Activated CD4-positive, alpha-beta T cell treated with anti-CD3 and anti-CD28 coated beads, Interleukin-2, Interleukin-4, amounts not matched to agents 100 ng/mL and 50 ng/mL, durations not matched to agents 16 hours and 8 hours (primary cell): ENCODE measurements at places on chromosomes 1 and 21.

DNA sequence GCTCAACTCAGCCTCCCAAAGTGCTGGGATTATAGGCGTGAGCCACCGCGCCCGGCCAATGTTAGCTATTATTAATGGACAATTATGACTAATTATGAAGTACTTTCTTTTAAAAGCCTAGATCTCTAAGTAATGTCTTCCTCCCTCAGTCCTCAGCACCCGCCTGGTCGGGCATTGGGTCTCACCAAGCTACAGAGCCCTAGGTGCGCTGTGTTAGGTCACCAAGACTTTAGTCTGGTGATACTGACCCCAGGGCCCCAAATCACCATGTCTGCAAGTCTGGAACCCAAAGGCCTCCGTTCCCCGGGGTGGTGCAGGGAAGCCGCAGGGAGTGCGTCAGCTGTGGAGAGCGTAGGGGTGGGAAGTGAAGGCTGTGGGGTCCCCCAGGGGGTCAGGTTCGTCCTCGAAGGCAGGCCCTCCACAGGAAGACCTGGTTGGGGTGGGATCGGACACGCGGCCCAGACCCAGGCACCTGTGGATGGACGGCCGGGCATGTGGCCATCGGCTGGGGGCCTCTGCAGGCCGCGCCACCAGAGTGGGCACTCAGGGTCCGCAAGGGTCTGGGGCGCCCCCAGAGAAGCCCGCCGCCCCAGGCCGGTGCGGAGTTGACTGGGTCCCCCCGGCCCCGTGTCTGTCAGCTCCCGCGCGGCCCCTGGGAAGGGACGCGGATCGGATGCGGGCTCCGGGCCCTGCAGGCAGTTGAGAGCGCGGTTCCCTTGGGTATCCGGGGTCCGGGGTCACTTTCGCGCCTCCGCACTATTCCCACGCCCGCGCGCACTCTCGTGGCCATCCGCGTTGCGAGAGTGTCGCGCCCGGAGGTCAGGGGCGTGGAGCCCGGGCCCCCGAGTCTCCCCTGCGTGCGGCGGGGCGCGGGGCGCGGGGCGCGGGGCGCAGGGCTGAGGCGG lies 710 bp upstream of the PDXK start:
- DNase-seq: no peak

DNA sequence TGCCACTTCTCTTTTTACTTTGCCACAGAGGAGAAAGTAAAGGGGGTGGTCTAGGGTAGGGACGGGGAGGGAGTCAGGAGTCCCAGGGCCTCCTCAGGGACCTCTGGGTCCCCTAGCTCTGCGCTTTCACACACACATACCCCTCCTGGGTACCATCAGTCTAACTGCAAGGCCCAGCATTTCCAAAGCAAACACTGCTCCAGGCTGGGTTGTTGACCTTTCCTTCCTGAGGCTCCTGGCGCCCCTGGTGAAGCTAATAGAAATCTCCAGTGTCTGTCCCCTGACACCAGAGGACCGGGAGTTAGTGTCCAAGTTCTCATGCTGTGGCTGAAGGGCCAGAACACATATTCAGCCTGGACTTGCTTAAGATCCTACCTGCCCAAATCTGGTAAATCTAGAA lies 3.9 kb downstream of the TMEM63A start:
- no peak for DNase-seq

DNA sequence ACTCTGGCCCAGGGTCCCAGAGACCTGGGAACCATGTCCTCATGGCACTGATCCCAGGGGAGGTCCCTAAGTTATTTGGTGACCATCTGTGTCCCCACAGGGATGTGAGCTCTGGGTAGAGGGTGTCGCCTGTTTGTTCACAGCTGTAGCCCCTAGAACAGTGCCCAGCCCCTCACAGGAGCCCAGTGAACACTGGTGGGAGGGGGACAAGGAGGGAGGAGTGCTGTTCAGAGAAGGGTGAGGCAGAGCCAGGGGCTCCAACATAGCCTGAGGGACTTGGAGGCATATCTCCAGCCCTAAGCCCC lies 450.4 kb downstream of the MATN1 start:
- DNase-seq: no peak

DNA sequence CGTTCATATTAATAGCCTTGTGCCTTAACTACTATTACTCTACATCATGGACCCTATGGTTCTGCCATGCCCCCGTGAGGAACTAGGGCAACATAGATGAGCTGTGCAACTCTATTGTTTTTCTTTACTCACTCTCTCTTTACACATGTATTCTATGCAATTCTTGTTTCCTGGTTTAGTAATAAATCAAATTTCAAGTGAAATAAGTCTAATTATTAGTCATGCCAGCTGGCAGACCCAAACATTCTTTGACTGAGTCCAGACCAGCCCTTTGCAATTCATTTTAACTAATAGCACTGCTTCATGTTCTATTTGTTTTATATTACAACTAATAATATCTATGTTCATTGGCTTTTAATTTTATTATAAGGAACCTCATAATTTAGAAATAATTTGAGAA lies 789.3 kb upstream of the ADAMTS5 start:
- no peak for DNase-seq

DNA sequence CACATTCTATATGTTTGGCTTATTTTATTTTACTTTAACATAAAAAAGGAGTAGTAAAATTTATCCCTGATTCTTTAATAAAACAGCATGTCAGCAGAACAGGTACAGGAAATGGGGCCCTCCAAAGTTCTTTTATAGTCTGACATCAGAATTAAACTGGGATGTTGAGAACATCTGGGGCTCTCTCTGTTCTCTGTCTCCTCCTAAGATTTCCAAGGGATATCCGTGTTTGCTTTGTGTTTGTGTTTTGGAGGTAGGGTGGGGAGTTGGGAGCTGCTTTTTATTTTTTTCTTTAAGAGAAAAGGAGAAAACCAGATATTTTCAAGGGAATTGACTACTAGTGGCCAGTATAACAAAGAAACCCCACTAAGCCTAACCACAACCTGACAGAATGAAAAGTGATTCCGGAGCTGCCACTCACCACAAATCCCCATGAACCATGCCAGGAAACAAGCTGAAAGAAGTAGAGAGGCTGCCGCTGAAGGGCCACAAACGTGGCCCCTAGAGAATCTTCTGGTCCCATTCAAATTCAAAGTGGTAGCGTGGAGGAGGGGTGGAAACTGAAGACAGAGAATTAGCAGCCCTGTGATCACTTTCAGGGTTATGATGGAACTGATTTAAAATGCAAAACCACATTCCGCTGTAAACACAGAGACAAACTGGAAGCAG lies 369.6 kb upstream of the ADGRL2 start:
- no peak for DNase-seq

- DNase-seq: peak; percentile 54
Observed at GRCh38 chr1:94805912-94806311, 14.2 kb upstream of the SLC44A3 start.

DNA sequence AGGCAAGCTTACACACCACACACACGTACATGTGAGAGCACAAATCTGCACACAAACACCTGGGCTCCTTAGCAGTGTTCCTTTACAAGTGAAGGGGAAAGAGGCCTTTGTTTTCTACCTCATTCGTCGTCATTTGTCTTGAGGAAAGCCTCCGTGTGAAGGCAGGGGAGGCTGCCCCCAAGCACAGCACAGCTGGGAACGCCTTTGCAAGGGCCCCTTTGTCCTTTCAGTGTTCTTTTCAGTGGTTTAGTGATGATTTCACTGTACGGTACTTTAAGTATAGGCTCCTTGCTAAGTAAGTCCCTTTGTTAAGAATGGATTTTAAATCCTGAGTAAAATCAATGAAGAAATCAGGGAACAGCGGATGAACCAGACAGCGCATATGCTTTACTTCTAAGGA lies 94.1 kb downstream of the PGBD5 start:
- DNase-seq: no peak

DNA sequence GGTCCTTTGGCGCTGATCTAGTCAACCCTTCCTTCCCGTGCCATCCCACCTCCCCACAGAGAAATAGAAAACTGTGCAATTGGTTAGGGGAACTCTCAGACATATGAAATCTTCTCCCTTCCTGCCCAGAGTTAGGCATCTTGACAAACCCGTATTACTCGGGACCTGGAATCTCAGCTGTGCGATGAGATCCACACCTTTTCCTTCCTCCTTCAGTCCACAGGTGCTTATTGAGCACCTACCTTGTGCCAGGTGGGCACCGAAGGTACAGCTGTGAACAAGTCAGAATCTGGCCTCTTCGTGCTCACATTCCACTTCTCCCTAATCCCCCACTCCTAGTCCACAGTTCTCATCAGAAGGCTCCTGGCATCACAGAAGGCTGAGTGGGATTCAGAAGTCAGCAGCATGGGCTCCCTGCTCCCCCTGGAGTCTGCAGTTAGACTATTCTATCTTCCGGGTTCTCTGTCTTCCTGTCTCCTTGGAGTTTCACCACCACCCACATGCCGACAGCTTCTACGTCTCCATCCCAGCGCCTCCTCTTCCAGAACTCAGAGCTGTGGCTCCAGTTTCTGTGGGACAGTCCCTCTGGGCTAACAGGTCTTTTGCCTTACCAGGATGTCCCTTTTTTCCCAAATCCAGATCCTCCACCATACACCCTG lies 23.0 kb downstream of the KNCN start:
- no peak for DNase-seq

- no peak for DNase-seq
Observed at GRCh38 chr1:100703716-100704115, 15.8 kb upstream of the VCAM1 start.
